ENCODE measurements at places on chromosomes 7 and 10.

- DNase-seq, result peak; percentile 70
These were observed 12.9 kb upstream of the DENND2A start for GRCh38 chr7:140653319-140654108.

DNA sequence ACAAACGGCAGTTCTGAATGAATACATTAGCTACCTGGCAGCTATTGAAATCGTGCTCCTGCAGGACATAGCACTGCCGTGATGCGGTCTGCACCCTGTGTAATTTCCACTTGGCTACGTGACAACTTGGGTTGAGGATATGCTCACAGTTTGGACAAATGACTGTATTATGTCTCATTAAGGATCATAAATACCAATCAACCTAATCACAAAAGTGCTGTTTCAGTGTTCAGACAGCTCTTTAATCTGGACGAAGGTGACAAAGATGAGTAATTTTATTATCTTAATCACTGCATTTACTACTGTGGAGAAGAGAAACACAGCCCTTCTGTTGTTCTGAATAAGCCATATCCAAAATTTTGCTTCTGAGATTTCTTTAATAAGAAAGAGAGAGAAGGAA is 210.8 kb upstream of the PFKP start:
- no peak for DNase-seq

GRCh38 chr10:77380723-77381122 is 256.9 kb downstream of the KCNMA1 start:
- no peak for DNase-seq

GRCh38 chr10:113961182-113962031 is 82.3 kb upstream of the ADRB1 start:
- no peak for DNase-seq

DNA sequence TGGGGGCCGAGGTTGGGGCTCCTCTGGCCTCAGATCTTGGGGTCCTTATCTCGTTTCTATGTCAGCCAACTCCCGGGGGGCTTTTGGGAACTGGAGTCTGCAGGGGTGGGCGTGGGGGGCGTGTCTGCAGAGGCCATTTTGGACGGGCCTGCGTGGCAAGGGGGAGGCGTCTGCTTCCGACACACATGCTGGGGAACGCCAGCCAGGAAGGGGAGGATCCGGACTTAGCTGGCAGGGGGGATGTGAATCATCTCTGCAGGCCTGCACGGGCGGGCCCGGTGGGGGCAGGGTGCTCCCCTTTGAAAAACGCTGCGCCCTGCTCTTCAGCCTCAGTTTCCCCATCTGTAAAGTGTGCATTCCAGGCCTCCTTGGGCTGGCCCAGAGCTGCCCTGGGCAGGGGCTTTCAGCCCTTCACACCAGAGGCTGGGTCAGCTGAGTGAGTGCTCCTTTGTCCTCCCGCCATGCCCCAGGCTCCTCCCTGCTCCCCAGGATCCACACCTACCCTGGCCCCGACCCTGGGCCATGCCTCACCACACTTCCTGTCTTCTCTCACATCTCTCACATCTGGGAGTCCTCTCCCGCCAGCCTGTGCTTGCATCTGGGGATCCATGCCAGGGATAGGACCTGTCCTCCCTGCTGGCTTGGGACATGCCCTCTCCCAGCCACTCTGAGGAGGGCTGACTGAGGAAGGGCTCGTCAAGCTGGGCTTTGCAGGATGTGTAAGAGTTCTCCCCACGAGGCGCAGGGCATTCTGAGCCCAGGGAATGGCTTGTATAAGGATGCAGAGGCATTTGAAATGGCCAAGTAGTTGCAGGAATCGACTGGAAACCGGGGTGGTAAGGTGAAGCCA is 172.6 kb upstream of the TNRC18 start:
- no peak for DNase-seq

- peak; percentile 4 for DNase-seq
These were observed 114.0 kb upstream of the COBL start for GRCh38 chr7:51430480-51431086.

DNA sequence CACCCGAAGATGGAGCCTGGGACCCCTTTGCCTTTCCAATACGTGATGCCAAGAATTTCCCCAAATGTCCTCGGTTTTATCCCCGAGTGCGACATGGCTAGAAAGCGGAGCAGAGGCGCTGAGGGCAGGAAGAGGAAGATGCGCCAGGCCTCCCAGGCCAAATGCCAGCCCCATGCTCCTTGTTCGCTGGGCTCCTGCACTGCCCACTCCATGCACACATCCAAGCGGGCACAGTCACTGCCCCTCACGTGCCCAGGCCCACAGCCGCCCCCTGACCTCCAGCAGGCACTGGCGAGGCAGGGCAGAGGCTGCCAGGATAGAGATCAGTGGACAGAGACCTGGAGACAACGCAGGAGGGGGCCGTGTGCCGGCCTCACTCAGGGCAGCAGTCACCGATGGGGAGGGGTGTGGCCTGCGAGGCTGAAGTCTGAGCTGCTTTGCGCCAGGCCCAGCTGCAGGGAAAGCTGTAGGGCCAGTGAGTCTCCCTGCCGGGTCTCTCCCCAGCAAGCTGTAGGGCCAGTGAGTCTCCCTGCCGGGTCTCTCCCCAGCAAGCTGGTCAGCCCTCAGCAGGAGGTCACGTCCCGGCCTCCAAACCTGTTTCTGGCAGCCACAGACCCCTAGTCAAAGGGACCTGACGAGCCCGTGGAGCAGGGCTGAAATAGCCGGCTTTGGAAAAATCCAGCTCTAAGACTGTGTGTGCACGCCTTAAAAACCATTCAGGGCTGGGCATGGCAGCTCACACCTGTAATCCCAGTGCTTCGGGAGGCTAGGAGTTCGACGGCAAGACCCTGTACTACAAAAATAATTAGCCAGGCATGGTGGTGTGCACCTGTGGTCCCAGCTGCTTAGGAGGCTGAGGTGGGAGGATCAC is 100.6 kb upstream of the DIP2C start:
- no peak for DNase-seq

DNA sequence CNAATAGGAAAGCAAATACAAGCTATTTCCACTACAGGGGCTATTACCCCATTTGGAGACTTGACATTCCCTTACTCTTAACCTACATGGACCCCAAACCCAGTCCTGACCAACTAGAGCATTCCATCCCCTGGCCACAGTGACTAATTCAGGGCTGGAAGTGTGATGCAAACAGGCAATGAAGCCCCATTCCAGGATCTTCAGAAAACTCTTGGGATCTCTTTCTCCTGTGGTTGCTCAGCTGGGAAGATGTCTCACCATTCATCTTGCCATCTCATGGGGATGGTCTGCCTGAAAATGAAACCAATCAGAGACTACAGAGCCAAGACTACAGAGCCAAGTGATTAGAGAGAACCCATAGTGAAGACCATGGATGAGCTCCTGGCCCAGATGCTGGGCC is 206.2 kb downstream of the ZNF365 start:
- DNase-seq, result no peak

- no peak for DNase-seq
These were observed 214.2 kb downstream of the ANK3 start for GRCh38 chr10:60175441-60175971.

DNA sequence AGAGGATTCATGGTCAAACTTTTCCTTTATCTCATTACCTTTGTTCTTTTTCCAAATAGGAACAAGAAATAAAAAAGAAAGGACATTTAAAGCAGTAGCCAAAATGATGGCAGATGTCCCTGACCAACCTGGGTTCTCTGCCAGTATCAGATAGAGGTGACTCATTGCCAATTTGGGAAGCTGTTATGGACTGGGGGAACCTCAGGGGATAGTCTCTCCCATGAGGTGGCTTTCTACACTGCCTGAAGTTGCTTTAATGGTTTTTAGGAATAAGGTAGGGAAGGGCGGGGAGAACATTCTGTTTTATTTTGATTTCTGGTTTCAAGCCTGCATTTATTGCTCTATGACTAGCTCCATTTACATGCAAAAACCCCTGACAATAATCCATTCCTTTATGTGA is 457.9 kb upstream of the TPK1 start:
- DNase-seq, result no peak

DNA sequence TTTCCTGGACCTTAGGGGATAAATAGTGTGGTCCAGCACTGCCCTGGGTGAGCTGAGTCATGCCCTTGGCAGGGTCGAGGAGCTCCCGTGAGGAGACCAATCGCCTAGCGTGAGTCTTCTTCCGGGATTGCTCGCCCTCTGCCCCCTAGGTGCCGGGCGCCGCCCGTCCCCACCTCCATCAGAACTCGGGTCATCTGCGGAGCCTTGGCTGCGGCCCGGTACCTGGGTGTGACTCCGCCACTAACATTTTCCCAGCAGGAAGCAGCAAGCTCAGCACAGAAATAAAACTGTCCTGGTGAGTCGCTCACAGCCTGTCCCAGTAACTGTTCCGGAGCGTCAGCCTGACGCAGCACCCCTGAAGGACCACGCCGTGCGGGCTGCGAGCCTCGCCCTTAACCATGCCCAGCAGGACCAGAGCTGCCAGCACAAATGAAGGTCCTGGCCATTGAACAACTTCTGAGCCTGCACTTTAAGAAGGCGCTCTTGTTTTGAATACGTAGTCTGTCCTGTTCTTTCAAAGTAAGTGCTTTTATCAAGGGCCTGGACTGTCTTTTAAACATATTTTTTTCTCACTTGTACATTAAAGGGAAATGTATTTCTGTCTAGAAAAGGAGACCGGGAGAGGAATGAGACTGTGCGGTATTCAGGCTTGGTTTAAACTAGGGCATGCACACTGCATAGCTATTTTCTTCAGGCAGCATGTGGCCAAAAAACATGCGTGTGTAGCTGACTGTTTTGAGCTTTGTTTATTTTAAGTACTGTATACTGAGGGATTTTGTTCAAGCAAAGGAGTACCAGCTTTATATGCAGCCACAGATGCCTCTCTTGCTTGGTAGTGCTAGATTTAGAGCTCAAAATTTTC is 136.7 kb downstream of the HECW1 start:
- no peak for DNase-seq

GRCh38 chr10:19245889-19246752 is 197.5 kb downstream of the MALRD1 start:
- DNase-seq, result no peak
